B cell (primary cell): ENCODE measurements at places on chromosomes 3 and 15. TPM values are rescaled to one million over a fixed set of nuclear protein-coding genes. Genes with fewer than 3 reads are reported as not detected.

DNA sequence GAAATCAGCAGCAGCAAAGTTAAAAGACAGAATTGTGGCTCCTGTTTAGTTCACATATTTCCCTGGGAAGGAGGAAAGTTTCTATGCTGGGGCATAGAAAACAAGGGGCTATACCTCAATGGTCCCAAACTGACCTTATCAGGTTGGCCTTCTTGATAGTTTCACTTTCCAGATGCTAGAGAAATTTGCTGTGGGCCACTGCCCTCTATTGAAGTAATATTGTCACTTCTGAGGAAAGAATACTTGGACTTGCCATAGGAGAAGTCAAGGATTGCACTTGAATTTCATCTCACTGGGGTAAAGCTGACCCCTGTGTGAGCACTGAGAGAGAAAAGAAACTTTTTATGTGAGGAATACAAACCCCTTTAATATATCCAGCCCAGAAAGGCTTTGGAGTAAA lies 49.3 kb upstream of the XCR1 start:
- H3K4me1 ChIP-seq, result peaks cover 7% of the 10 kb centered on the region
- no peak for DNase-seq
- no peaks in the 10 kb centered on the region for H3K27me3 ChIP-seq
- no peak overlapping the region for H3K4me3 ChIP-seq
- H3K36me3 ChIP-seq, result no peaks in the 10 kb centered on the region

DNA sequence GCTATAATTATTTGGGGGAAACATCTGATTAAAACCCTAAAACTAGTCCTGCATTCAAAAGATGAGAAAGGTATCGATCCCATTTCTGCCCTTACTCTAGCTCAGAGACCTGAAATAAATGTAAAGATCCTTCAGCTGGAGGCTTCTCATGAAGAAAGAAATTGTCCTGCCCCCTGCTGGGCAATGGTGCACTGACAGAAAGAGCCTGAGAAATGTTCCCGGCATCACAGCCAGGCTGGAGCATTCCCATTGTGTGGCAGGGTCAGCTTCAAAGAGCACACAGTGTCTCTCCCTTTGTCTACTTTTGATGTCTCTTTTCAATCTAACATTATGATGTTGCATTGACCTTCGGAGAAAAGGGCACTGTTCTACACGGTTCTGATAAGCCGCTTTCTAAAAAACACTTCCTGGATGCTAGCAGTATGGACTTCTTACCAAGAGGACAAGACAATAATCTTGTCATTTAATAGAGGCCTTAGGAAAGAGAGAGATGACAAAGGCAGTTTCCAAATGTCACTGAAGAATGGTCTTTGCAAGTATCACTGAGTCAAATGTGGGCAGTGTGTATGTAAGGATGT lies 287.5 kb downstream of the MAGI1 start:
- no peak overlapping the region for H3K27ac ChIP-seq
- H3K27me3 ChIP-seq, result no peaks in the 10 kb centered on the region
- no peak overlapping the region for H3K4me3 ChIP-seq
- no peak for DNase-seq
- H3K36me3 ChIP-seq, result no peaks in the 10 kb centered on the region

The HACL1 gene
- total RNA-seq, result 38.7 and 38.9 TPM in 2 replicates

The CHL1 gene
- total RNA-seq, result 16.4 and 18.0 TPM in 2 replicates
